Inflammatory macrophage treated with lipopolysaccharide for 4 hours (primary cell): ENCODE measurements at places on chromosomes 5 and 9.

DNA sequence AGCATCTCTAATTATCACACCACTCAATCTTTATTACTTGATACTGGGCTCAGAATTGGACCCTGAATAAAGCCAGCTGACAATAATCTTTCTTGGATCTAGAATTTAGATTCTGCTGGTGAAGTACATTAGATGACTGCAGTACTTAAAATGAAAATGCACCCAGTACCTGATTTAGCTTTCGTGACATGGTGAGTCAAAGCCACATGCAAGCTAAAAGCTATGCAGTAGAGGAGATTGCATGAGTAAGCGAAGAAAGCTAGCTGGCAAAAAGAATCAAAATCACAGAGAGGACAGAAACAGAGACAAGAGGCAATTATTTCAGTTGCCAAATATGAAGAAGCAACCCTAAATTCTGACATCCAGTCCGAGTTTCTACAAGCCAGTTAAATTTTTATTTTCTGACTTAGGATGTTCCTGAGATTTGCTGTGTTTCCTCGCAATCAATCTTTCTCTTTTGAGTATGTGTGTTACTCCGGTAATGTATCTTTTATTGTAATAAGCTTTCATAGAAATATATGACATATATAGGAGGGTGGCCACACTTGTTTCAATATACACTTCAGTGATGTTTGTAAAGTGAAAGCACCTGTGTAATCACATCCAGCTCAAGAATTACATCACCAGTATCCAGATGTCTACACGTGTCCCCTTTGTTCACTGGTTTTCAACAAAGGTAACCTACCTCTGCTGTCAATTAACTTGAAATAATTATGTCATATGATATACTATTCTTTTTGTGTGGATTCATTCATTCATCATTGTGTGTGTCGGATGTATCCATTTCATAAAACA, 101.7 kb downstream of the CDH18 start:
- DNase-seq: no peak

- no peak for DNase-seq
Observed at GRCh38 chr5:145983446-145983845, 47.1 kb downstream of the SH3RF2 start.

- no peak for DNase-seq
Observed at GRCh38 chr9:135032868-135033460, 54.5 kb upstream of the OLFM1 start.

DNA sequence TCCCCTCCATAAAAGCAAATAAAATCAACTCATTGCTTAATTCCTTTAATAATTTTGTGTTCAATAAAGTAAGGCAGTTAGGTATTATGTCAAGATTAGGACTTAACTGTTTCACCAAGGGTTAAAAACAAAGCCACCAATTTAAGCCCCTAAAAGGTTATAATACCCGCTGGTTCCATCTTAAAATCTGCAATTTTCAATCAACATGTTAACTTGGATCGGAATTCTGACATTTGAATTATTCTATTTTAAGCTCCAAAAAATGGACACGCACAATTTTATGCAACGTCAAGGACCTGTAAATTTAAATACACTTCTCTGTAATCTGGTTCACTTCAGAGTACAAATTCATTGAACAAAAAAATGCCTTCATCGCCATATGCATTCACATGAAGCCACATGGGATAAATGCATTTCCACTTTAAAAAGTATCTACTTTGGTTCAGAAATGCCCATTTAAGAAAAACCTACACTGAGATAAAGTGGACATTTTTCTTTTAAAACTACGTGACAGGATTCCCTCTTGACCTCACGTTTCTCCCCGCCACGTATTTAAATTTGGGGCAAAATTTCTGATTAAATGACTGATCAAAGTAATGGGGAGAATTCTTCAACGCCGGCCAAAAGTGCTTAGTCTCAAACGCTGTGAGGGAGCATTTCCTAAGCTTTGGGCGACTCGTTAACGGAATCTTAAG, 721 bp downstream of the GIN1 start:
- DNase-seq: peak; percentile 12

- no peak for DNase-seq
Observed at GRCh38 chr9:69660304-69660703, 11.9 kb downstream of the APBA1 start.

DNA sequence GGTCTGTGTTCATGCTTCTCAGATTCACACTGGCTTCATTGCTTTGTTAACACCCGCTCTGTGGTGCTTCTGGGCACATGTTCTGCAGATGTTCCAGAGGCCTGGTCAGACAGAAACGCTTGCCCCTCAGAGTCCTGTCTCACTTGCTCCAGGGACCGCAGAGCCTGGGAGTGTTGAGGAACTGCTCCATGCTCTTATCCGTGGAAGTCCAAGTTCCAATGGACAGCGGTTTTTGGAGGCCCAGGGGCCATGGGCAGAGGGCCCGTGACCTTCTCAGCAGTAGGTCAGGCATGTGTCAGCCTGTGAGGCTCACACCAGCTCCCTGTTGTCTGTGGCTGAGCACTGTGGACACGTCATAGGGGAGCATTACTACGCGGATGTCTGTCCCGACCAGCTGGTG, 364.7 kb upstream of the IRX1 start:
- no peak for DNase-seq

- DNase-seq: no peak
Observed at GRCh38 chr5:25006237-25006636, 361.5 kb upstream of the CDH10 start.

- DNase-seq: no peak
Observed at GRCh38 chr5:89484962-89485361, 602.0 kb upstream of the MEF2C start.

DNA sequence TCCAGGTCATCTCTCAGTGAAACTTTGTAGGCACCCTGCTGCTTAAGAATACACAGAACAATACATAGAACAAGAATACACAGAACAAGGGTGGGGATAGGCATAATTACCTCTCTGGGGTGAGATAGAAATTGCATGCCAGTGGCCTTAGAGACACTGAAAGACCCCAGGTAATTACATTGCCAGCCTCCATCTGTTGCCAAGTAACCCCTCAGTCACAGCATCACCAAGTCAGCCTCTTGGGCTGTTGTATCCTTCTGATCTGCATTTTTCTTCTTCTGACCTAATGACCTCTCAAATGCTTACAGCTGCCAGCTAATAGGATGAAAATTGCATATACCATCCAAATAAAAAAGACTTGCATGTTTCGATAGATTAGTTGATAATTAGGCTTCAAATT, 167.7 kb downstream of the GRIA1 start:
- no peak for DNase-seq

DNA sequence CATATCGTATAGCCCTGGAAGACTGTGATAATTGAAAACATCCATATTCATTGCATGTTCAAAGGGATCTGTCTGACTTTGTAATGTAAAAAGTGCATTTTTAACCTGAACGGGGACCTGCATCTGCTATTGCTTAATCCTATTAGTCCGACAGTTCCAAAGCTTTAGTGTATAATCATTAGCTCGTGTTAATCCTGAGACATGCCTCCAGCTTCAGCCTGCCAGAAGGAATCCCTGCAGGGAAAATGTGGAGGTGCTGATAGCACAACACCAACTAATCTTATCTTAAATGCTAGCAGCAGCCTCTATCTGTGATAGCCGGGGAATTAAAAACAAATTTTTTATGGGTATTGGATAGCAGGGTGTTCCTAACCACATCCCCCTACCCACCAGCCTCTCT, 495.2 kb downstream of the TLE4 start:
- DNase-seq: no peak

DNA sequence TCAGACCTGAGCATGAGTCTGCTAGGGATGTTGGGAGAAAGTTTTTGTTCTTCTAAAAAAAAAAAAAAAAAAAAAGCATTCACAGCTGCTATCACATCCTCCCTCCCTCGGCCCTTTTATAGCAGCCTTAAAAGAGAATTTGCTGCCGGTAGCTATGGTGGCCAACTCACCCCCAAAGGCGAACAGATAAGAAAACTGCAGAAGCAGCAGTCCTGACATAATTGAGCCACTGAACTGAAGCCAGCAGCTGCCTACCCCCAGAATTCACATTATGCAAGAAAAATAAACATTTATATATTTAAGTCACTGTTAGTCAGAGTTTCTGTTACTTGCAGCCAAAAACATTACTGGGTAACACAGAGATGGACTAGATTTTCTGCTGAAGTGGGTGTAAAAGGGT, 124.3 kb upstream of the SMARCA2 start:
- no peak for DNase-seq

DNA sequence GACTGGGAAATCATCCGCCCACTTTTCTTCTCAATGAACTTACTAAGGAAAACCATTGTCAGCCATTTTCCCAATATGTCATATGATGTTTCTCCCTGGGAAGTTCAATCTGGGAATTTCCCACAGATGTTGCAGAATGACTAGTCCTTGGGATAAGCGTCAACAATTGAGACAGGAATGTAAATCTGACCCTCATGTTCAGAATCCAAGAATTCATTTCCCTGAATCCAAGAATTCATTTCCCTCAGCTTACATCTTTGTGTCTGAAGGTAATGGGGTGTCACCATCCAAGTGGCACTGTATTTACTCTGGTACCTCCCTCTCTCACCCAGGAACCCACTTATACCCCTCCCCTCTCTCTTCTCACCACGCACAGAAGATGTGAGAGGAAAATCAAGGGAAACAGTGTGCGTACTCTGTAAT, 7.4 kb downstream of the KLF9 start:
- DNase-seq: peak; percentile 76

GRCh38 chr5:54323495-54323894, 13.1 kb upstream of the ARL15 start:
- DNase-seq: no peak

DNA sequence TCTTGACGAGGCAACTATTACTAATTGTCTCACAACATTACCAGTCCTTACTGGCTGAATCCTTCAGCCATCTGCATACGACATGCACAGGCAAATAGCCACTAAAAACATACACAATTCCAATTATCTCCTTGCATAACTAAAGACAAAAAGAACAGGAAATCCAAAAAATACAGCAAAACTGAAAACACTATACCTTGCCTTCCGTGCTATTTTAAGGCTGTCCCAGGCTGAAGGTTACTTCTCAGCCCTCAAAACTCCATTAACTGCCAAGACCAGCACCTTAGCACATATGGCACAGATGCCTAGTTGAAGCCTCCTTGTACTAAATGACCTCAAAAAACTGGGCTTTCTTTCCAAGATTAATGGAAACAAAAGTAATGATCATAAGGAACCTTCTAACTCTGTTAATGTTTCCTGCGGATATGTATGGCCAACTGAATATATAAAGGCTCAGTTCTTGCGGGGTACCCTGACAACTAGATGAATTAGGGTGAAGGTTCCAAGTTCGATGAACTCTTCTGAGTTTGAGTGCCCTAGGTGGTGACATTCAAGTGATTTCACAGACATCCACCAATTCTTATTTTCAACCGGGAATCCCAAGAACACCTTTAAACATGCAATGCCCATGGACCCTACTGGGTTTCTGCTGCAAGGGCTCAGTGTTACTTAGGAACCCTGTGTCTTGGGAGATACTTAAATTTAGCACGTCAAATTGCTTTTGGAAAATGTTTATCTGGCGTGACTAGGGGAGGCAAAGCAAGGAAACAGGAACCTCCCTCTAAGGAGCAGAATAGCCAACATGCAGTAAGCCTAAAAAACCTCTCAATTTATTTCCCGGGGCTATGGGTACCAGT, 455.3 kb downstream of the RAB3C start:
- peak; percentile 6 for DNase-seq

GRCh38 chr9:109036744-109037680, 23.7 kb upstream of the CTNNAL1 start:
- no peak for DNase-seq

GRCh38 chr9:83070261-83070660, 7.3 kb upstream of the RASEF start:
- no peak for DNase-seq

DNA sequence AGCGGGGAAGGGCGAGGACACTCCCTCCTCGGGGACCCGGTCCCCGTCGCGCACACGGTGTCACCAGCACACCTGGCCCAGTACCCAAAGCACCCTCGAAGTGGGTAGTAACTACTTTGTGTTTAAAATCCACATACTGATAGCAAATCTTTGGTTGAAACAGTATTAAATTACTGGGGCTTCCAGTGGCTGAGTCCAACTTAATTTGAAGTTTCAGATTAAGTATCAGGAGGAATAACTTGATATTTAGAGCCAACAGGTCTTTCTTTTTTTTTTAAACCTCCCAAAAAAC, 615 bp downstream of the ATG10 start:
- DNase-seq: no peak

DNA sequence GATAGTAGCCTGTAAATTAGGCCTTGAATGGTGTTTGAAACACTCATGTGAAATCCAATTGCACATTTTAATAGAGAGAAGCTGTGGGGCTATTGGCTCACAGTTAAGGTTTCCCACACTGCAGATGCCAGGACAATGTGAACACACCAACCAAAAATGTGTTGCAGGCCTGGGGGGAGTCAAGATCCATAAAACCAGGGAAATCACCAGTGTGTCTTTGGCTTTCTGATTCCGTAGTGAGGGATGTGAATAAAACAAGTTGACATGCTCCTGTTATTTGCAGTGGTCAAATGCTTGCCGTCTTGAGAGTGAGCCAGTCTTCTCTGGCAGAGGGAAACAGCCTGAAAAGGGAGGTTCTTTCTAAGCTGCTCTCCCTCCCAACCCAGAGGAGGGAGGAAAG, 79.0 kb downstream of the ZNF462 start:
- no peak for DNase-seq

- DNase-seq: peak; percentile 59
Observed at GRCh38 chr9:131629825-131630204, 84.5 kb downstream of the PRRT1B start.

- no peak for DNase-seq
Observed at GRCh38 chr9:14935106-14935751, 25.0 kb upstream of the FREM1 start.

DNA sequence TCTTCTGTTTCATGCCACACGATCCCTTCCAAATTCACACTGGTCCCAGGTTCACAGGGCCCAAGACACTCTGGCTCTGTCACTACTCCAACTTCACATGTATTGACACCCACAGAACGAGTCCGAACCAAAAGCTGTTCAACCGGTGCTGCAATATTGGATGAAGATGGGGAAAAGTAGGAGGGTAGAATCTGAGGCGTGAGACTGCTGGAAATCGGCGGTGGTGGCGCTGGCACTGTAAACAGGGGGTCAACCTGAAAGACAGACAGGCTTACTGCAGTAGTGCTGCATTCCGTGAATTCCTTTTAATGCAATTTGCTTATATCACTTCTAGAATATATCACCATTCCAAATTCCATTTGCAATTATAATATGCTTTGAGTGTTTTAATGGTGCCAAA, 45.4 kb downstream of the ZNF608 start:
- DNase-seq: no peak
